Astrocyte of the hippocampus (primary cell): ENCODE measurements at places on chromosomes 7 and 10.
A peak's percentile ranks its signal among the peaks of the same experiment; 100 is the strongest.

- no peak for DNase-seq
Measured at GRCh38 chr10:45378914-45379726, 5.1 kb downstream of the ALOX5 start.

DNA sequence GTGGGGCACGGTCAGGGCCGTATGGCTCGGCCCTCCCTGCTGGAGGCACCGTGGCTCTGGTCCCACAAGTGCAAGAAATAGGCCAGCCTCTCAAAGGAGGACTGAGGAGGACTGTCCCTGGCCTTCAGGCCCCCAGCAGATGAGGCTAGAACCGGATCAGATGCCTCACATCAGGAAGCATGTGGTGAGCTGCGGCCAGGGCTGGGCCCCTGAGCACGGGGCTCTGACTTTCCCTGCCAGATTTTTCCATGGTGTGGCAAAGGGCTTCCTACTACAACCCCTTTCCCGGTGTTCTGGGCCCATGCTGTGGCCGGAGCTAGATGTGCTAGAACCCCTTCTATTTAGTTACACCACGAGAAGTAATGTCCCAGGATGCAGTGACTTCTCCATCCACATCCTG is 100.4 kb downstream of the TCERG1L start:
- no peak for DNase-seq

DNA sequence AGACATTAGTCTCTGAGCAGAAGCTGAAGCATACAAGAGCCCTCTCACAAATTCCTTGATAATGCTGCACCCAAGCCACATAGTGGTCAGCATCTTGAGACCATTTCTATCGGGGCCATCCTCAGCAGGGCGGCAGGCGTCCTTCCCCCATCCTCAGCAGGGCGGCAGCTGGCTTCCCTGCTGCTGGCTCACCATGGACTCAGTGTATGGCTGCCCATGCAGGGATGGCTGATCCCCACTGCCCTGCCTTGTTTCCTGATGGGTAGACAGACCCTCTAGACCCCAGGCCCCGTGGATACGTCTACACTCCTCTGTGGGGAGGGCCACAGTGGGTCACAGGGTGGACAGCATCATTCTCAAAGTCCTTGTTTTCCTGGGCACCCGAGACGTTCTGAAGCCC is 406.8 kb downstream of the TCERG1L start:
- DNase-seq = no peak

DNA sequence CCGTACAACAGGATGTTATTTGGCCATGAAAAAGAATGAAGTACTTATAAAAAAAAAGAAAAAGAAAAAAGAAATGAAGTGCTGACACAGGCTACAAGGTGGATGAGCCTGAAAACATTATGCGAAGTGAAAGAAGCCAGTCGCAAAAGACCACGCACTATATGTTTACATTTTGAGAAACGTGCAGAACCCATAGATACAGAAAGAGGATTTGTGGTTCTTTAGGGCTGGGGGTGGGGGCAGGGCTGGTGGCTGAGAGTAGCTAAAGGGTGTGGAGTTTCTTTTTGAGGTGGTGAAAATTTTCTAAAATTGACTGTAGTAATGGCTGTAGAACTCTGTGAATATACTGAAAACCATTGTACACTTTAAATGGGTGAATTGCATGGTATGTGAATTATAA is 86.0 kb upstream of the FAM20C start:
- DNase-seq = no peak

GRCh38 chr10:6795541-6795940 is 215.5 kb upstream of the PRKCQ start:
- DNase-seq = no peak

DNA sequence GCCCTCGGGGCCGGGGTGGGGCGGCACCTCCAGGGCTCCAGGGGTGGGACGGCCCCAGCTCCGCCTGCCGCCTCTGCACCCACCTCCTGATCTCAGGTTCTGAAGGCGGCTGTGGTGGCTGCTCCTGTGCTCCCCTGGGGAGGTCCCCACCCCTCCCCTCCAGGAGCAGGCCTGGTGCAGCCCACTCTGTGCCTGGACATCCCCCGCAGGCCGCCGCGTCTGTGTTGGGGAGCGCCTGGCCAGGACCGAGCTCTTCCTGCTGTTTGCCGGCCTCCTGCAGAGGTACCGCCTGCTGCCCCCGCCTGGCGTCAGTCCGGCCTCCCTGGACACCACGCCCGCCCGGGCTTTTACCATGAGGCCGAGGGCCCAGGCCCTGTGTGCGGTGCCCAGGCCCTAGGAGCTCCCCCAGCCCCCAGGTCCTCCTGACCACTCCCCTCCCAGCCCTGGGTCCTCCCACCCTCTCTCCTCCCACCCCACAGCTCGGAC is 5.5 kb downstream of the CYP2W1 start:
- DNase-seq = peak; percentile 48

DNA sequence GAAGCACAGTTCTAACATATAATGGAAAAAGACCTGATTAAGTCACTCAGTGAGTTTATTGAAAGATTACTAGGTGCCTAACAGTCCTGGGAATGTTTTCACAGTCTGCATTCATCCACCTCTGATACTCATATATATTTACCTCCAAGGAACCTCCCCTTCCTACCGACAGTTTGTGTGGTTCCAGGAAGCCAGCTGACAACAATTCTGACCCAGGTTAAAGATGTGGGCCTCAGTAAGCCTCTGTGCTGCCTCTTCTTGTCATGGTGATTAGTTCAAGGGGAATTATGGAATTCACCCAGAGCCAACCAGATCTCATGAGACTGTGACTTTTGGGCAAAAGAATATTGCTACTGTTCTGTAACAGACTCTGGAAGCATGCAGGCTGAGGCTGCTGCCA is 186.8 kb downstream of the NXPH1 start:
- no peak for DNase-seq

GRCh38 chr7:68813551-68814080 is 784.7 kb upstream of the AUTS2 start:
- DNase-seq = no peak

DNA sequence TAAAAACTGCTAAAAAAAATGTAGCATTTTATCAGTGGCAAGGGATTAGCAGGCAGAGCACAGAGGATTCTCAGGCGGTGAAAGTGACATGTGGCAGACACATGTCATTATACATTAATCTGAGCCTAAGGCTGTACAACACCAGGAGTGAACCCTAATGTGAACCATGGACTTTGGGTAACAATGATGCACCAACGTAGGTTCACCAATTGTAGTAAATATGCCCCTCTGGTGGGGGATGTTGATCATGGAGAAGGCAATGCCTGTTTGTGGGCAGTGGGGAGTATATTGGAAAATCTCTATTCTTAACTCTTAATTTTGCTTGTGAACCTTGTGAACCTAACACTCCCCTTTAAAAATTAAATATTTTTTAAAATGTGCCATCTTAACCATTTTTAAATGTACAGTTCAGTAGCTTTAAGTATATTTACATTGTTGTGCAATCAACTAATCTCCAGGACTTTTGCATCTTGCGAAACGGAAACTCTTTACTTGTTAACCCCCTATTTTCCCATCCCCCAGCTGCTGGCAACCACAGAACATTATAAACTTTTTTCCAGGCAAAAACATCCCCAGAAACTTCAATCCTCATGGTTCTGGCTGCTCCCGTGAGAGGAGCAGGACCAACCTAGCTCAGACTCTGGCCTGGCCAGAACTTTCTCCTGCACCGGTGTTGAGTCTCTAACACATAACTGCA is 29.9 kb downstream of the LRRC20 start:
- no peak for DNase-seq

- DNase-seq = peak; percentile 42
Measured at GRCh38 chr10:71521504-71522441, 125.1 kb downstream of the CDH23 start.

- DNase-seq = no peak
Measured at GRCh38 chr7:119572541-119572940, 700.4 kb upstream of the KCND2 start.

- DNase-seq = no peak
Measured at GRCh38 chr10:89888321-89889070, 187.1 kb downstream of the KIF20B start.

GRCh38 chr10:75063461-75064230 is 47.8 kb upstream of the SAMD8 start:
- no peak for DNase-seq

DNA sequence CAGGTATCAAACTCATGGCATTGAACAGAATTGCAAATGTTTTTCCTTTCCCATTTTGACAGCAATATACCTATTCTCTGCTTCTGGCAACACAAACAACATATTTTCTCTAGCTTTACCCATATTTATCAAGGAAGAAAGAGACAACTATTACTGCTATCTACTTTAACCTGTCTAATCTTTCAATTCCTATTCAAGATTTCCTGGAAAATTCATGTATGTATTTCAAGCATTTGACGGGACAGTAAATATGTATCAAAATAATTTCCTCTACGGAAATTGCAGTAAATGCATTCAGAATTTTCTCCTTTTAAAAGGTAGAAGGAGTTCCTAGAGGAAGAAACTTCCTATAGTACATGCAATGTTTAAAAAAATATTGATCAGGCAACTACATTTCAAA is 179.3 kb upstream of the LRRN3 start:
- no peak for DNase-seq

GRCh38 chr7:90345595-90346335 is 751 bp upstream of the GTPBP10 start:
- DNase-seq = peak; percentile 43

- no peak for DNase-seq
Measured at GRCh38 chr10:72002354-72003295, 38.4 kb downstream of the CHST3 start.

GRCh38 chr7:105712877-105713276 is 131.6 kb upstream of the EFCAB10 start:
- no peak for DNase-seq

GRCh38 chr10:69647819-69648218 is 17.8 kb downstream of the FAM241B start:
- DNase-seq = no peak

DNA sequence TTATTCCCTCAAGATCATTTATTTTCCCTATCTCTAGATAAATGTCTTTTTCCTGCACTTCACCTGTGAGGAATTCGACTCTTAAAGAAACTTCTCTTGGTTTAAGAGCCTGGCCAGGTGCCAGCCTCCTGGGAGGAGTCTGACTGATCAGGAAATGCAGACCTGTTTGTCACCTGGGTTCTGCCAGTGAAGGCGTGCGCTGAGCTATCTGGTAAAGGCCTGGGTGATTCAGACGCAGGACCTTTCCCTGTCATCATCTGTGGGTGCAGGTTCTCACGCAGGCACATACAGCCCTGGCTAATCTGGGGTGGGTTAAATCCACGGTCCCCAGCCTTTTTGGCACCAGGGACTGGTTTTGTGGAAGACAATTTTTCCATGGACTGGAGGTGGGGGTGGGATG is 65.3 kb upstream of the AQP1 start:
- no peak for DNase-seq

DNA sequence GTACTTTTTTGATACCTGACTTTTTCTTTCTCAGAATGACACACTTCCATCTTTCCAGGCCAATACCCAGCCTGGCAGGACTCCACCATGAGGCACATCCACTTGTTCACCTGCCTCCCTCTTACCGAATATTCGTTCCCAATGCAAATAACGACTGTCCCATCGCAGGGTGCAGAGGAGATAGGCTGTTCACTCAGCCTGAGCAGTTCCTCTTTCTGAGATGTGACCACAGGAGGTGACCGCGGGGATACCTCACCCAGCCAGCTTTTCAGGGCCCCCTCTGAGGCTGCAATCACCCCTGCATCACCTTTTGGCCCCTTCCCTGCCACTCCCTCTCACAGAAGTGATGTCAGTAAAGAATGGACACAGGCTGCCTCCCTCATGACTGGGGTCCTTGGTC is 28.3 kb downstream of the PTPRN2 start:
- no peak for DNase-seq

- DNase-seq = peak; percentile 48
Measured at GRCh38 chr10:61943674-61944378, 42.3 kb downstream of the ARID5B start.

GRCh38 chr7:94336009-94336408 is 58.7 kb upstream of the COL1A2 start:
- DNase-seq = no peak

DNA sequence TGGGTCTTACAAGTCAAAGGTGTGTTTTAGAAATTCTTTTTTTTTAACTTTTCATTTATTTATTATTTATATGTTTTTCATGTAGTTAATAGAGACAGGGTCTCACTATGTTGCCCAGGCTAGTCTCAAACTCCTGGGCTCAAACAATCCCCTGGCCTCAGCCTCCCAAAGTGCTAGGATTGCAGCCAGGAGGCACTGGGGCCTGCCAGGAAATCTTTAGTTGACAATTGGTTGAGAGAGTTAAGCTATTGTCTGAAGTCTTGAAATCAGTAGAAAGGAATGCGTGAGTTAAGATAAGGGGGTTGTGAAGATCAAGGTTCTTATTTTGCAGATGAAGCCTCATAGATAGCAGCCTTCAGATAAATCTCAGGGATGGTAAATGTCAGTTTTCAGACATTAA is 245.4 kb upstream of the GALNT17 start:
- peak; percentile 20 for DNase-seq

DNA sequence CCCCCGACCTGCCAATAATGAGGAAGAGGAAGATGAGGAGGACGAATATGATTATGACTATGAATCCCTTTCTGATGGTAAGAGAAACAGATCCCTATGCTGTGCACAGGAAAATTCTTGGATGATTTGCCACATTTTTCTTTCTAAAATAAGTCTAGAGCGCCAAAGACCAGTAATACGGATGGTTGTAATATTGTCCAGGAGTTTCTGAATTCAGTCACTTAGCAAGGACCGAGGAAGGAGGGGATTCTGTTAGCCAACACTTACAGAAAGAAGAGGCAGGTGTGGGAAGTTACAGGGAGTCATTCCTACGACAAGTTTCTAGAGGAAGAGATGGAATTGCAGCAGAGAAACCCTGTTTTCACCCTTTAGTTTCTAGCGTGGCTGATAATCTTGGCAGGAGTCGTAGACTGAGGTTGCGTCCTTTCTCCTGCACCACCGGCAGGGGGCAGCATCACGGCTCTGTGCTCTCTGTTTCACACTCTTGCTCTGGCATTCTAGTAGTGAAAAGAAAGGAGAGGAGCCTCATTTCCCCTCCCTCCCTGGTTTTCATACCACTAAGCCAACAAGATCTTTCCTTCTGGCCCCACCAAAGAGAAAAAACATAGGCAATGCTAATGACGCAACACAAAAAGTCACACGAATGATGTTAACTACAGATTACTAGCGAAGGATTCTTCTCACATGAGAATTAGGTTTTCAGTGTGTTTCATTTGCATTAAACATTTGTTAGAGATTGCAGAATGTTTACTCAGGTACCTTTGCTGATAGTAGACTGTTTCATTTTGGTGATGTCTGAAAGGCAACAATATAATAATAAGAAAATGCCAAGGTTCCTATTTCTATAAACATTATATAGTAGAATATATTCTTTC is 82.7 kb downstream of the NOC3L start:
- peak; percentile 67 for DNase-seq

GRCh38 chr10:64484811-64485330 is 963.7 kb downstream of the REEP3 start:
- no peak for DNase-seq
